Astrocyte (in vitro differentiated cells and primary cell): ENCODE measurements at places on chromosomes 5 and 9.
A peak's percentile ranks its signal among the peaks of the same experiment; 100 is the strongest.

GRCh38 chr5:77774981-77775789 is 954 bp downstream of the TBCA start:
- DNase-seq, result no peak

- no peak for DNase-seq
Measured at GRCh38 chr5:598564-598890, 13.6 kb upstream of the CEP72 start.

- peak; percentile 82 for DNase-seq
Measured at GRCh38 chr5:38925154-38925925, 79.5 kb downstream of the OSMR start.

GRCh38 chr9:73742412-73742811 is 590.7 kb downstream of the ANXA1 start:
- DNase-seq, result no peak

- no peak for DNase-seq
Measured at GRCh38 chr9:124780757-124781151, 3.8 kb downstream of the OLFML2A start.

- DNase-seq, result peak; percentile 88
Measured at GRCh38 chr5:9034649-9035048, 511.2 kb downstream of the SEMA5A start.

GRCh38 chr5:24142341-24142740 is 502.4 kb downstream of the CDH10 start:
- DNase-seq, result no peak

GRCh38 chr5:10826971-10827370 is 65.9 kb upstream of the DAP start:
- peak; percentile 81 for DNase-seq

DNA sequence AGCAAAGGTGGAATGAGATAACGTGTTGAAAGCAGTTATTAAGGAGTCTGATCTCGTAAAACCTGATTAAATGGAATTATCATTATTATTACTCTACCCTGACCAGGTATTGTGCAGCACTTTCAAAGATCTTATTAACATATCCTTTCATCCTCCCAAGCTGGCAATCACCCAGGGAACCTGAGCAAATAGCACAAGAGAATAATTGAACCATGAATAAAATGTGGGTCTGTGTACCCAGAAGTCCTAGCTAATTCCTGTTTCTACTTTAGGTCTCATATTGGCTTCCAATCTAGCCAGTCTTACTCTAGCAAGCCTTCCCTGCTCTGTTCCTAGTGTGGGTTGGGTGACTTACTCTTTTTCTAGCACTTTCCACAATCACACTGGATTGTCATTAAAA is 162.2 kb upstream of the STK32A start:
- DNase-seq, result no peak

DNA sequence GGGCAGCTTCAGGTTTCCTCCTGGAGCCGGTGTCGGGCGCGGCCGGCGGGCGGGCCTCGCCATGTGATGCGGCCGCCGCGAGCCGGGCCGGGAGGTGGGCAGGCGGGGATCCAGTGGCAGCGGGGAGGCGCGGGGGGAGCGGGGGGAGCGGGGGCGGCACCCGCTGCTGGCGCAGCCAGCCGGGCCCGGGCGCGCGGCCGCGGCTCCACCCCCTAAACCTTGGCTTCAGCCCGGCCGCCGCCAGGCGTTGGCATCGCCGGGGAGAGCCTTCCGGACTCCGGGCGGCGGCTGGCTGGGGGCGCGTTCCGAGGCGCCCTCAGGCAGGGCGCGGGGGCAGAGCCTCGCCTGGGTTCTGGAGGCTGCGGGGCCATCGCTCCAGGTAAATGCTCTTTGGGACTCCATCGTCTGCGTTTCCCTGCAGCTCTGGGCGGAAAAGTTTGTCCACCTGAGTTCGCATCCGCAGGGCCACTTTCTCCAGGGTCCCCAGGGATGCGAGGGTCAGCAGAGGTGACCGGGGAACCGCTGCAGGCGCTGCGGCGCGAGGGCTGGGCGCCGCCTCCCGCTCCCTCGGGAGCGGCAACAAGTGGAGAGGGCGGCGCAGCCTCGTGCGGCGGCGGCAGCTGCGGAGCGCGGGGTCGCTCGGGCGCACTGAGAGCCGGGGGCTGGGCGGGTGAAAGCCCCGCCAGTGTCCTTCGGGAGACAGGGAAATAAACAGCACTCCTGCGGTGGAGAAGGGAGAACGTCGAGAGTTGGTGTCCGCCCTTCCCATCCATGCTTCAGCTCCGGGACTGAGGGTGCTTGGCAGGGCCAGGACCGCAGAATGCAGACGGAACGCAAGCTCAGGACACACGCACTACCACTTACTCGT is at the start of gene ARHGEF28:
TSS of gene ARHGEF28 (plus strand) at position 253 of the 868 bp plus-strand sequence. CDS start 58,656 bp downstream, outside the sequence.
- peak; percentile 40 for DNase-seq

DNA sequence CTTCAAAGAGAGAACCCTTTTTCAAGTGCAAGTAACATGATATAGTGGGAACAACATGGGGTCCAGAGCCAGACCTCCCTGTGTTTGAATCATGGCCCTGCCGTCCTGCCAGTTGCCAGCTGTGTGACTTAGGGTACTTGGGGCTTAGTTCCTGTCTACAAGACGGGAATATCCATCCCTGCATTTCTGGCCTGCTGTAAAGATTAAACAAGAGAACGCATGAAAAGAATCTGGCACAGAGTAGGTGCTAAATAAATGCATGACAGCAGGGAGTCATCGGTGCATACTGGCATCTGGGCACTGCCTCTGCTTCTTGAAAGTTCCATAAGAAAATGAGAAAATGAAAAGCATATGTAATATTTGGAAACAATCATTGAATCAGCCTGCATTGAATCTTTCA is 77.8 kb upstream of the PRRC1 start:
- DNase-seq, result no peak

- no peak for DNase-seq
Measured at GRCh38 chr9:120926397-120926928, at the start of gene TRAF1. Gene TRAF1, minus strand, starts transcription at chr9:120926796. Its CDS starts 721 bp downstream, at chr9:120926075.

GRCh38 chr5:136814619-136815378 is 449.5 kb upstream of the TRPC7 start:
- peak; percentile 84 for DNase-seq
